Astrocyte of the spinal cord (primary cell): ENCODE measurements at places on chromosomes 7 and 10.
A peak's percentile ranks its signal among the peaks of the same experiment; 100 is the strongest.

- no peak for DNase-seq
Observed at GRCh38 chr7:158805937-158806336, 23.4 kb downstream of the ESYT2 start.

- DNase-seq = no peak
Observed at GRCh38 chr7:121343302-121343701, 14.5 kb downstream of the WNT16 start.

DNA sequence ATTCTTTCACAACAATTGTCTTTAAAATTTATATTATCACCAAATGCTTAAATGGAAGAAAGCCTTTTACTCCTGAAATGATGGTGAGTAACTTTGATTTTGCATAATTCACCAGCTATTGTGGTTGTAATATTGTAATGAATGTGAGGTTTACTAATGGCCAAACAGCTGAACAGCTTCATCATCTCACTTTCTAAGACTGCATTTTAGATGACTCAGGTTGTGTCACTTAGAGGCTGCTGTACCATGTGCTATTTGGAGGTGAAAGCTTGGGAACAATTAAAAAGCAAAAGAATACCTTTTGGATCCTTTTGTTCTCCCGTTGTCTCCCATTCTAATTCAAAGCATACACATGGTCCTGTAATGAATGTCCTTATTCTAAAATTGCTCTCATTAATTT is 604.0 kb upstream of the PFKP start:
- DNase-seq = no peak

GRCh38 chr7:40244226-40244625 is 109.4 kb downstream of the SUGCT start:
- no peak for DNase-seq

DNA sequence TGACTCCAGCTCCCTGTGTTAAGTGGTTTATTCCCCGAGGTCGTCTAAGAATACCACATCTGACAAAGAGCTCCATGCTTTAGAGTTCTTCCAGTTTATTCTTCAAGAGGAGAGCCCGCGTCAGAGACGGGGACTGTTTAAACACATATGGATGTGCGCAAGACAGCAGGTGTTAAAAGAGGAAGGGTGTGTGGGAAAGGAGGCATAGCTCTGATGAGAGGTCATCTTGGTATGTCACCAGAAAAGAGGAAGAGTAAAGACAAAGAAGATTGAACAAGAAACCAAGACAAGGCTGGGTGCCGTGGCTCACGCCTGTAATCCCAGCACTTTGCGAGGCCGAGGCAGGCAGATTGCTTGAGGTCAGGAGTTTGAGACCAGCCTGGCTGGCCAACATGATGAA is 258.7 kb downstream of the CCDC3 start:
- no peak for DNase-seq

GRCh38 chr7:11485636-11486035 is 346.4 kb downstream of the THSD7A start:
- no peak for DNase-seq

DNA sequence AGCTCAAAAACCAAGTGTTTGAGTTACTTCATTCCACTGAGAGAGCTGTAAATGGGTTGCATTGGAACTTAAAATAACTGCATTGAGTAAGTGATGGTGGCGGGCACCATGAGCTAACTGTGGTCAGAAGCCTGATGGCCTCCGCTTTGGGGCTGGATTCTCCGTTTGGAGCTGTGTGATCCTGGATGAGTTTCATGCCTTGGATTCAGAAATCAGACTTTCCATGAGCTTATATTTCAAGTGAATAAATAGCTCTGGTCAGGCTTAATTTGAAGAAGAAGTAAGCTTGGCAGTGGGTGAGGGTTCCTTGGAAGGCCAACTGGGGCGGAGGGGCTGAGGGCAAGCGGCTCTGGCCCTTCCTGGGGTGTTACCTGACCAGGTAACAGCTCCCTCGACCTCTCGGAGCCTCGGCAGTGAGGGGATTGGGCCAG is 5.6 kb downstream of the HTRA1 start:
- no peak for DNase-seq

- DNase-seq = peak; percentile 50
Observed at GRCh38 chr7:18829858-18830285, 287.6 kb downstream of the TWIST1 start.

GRCh38 chr7:6613706-6614105 is 1.7 kb upstream of the ZNF853 start:
- no peak for DNase-seq

- no peak for DNase-seq
Observed at GRCh38 chr10:99927721-99928280, 81.9 kb downstream of the DNMBP start.

DNA sequence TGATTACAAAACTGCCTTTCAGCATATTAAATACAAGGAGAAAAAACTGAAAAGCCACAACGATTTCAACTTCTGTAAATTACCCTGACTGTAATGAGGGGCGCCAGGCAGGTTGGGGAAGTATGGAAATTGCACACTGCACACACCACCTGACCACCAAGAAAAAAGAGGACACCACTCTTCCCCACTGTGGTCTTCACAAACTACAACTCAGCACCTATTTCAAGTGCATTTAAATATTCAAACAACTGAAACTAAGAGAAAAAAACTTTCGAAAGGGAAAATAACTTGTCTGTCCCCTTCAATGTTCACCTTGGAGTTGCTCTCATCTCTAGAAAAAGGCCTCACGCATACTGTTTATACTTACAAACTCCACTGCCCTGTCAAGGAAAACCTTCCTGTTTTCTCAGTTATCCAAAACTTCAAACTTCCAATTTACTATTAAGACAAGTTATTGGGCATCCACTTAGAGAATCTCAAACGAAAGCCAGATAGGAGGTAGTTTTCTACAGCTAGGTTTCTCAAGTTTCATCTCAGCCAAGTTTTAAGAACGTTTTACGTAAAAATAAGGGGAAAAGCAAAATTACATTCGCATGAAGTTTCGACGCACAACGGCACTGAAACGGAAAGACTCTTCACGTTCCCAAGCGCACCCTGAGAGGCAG is 1.4 kb downstream of the LARP4B start:
- DNase-seq = peak; percentile 12

- no peak for DNase-seq
Observed at GRCh38 chr10:97095701-97096260, 90.0 kb downstream of the SLIT1 start.

DNA sequence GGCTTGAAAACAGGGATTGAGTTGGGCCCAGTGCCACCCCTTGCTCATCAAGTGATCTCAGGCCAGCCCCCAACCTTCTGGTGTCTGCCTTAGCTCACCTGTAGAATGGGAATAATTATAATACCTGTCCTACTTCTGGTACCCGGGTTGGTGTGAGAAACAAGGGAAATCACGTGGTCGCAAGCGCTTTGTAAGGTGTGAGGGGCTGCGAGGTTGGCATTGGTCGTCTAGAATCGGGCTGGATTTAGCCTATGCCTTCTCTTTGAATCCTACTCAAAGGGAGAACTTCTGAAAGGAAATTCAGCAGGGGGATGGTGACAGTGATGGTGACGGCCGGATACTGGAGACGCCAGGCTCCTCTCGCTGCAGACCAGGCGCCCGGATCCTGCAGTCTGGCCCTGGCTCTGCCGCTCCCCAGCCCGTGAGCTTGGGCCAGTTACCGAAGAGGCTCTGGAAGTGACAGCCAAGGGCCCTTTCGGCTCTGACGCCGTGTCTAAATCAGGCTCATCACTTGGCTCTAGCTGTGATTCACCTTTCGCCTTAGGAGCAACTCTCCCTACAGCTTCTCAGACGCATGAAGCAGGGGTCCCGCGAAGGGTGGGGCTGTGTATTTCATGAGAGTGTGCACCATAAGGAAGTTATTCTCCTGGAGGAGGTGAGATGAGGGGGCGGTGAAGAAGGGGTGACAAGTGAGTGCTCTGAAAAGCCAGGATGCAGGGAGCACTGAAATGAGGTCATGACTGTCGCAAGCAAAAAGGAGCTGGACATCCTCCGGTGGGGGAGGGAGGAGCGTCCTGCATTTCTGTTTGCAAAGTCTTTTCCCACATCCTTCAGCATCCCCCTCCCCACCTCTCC is 4.0 kb upstream of the CREB5 start:
- no peak for DNase-seq

- no peak for DNase-seq
Observed at GRCh38 chr7:68734431-68734830, 863.8 kb upstream of the AUTS2 start.

DNA sequence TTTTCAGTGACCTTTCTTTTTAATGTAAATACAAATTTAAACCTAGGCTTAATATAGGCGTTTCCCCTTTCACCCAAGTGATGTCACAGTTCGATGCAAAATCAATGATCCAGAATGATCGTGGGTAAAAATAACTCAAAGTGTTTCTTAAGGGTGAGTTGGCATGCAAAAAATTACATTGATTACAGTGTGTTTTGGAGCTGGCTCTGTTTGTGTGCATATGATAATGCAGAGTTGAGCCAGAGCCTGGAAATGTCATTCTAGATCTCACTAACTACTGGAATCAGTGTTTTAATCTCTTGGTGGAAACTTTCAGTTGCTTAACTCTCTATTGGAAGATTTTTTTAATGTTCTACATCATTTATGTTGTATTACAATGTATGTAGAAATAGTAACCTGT is 72.5 kb upstream of the MXI1 start:
- no peak for DNase-seq

DNA sequence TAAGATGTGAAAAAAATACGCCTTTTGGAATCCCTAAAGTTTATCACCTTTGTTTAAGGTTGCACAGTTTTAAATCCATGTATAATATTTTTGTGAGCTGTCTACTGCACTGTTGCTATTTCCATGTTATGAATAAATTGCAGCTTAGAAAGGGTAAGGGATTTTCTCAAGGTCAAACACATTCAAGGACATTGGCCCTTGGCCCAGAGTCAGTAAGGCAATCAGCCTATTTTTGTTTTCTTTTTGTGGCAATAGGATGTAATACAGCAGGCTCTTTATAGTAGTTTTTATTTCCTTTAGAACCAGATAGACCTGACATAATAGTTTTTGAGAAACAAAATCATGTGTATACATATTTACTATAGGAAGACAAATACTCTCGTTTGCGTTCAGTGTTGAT is 219.8 kb downstream of the ACTR3B start:
- DNase-seq = no peak

GRCh38 chr10:70126700-70127395 is 5.8 kb downstream of the AIFM2 start:
- DNase-seq = no peak

- DNase-seq = no peak
Observed at GRCh38 chr7:7978860-7979259, 10.3 kb downstream of the GLCCI1 start.

DNA sequence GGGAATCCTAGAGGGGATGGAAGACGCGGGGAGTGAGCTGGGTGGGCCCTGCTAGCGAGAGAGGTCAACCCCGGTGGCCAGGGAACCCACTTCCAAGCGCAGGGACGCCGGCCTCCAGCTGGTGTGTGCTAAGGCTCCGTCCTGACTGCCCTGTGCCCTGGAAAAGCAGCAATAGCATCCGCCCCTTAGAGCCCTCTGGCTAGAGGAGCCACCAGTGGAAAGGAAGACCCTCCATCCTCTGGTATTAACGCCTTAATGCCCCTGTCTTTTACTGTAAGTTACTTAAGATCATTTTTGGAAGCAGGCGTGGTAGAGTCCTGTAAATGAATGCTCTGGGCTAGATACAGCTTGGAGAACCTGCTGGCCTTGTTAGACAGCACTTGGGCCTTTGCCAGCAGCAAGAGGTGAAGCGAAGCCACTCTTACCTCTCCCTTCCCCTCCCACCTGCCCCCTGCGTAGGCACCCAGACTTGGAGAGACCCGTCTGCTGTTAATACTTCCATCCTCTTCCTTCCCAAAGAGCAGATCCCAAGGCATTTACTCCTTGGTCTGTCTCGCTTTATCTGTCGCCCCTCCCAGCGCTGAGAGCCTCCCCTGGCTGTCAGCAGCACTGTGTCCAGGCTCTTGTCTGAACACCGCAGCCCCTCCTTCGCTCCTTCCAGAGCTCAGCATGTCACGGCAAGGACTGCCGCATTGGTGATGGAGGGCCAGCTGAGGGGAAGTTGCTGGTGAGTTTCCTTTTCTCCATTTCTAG is 4.6 kb downstream of the REPIN1 start:
- no peak for DNase-seq

DNA sequence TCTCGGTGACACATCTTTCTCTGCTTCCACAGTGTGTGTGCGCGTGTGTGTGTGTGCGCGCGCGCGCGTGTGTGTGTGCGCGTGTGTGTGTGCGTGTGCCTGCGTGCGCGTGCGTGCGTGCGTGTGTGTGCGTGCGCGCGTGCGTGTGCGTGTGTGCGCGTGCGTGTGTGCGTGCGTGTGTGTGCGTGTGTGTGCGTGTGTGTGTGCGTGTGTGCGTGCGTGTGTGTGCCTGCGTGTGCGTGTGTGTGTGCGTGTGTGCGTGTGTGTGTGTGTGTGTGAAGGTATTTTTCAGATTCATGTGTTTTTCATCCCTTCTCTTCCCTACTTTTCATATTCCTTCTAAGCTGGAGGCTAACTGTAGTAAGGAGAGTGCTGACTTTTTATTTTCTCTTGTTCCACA is 148.4 kb downstream of the CREB5 start:
- DNase-seq = no peak
